Stimulated activated CD4-positive, alpha-beta T cell treated with anti-CD3 and anti-CD28 coated beads, Interleukin-15, amount 100 ng/mL, for 24 hours (primary cell): ENCODE measurements at places on chromosomes 12 and 14.

DNA sequence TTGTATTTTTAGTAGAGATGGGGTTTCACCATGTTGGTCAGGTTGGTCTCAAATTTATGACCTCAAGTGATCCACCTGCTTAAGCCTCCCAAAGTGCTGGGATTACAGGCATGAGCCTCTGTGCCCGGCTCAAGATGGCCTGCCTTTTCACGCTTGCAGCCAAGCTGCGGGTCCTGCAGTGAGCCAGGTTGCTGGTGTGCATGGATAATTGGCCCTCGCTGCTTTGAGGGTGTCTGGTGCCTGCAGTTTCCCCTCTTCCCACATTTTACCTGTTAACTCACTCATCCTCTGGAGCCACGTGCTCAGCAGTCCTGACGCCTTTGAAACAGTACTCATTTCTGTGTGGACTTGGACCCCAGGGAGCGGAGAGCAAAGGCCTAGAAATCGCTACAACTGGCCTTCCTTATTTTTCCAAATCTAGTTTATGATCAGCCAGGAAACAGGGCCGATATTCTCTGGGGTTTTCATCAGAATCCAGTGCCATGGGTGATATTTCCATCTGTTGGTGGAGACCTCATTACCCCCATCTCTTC is 42.2 kb downstream of the TPCN1 start:
- DNase-seq, result no peak

DNA sequence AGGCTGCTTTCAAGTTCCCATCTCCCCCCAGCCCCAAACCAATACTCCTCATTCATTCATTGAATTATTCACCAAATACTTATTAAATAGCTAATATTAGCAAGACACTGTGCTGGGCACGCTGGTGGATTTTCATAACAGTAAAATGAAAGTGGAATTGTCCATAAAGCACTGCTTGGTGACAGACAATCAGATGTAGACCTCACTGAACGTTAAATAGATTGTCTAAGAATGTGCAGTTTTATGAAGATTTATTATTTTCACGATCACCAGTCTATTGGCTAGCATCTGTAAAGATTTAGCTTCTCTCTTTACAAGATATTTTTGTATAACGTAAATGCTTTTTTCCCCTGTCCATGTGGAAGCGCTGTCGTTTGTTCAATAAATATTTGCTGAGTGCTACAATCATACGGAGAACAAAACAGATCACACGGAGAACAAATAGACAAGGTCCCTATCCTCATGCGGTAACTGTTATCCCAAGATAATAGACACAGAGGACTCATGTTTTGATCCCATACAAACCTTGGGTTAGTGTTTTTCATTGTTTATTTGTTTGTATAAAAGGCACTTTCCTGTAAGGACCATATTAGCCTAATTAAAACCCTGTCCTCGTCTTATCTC is 397.6 kb downstream of the BCAT1 start:
- no peak for DNase-seq

GRCh38 chr12:114976372-114976771 is 292.4 kb upstream of the TBX3 start:
- DNase-seq, result no peak

GRCh38 chr14:91946622-91947474 is 646 bp downstream of the FBLN5 start:
- peak; percentile 10 for DNase-seq

- DNase-seq, result no peak
Measured at GRCh38 chr14:52522033-52522432, 30.3 kb downstream of the TXNDC16 start.

DNA sequence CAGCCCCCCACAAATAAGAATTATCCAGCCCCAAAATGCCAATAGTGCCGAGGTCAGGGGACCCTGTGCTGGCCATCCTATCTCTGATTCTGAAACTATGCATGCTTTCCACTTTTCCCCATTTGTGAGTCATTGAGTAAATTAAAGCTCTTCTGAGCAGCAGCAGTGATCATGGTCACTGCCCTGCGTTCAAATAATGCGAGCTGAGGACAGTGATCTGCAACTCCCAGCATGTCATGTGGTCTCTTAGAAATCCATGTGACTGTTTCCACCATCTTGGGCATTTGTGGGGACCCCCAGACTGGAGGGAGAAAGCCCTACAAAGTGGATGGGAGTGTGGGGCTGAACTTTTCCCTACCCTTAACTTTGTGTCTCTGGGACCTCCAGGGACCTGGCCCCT is 53.8 kb downstream of the C14orf132 start:
- no peak for DNase-seq

- no peak for DNase-seq
Measured at GRCh38 chr12:70756791-70757190, 119.6 kb upstream of the PTPRB start.

- DNase-seq, result no peak
Measured at GRCh38 chr14:90649083-90649482, 167.1 kb downstream of the TTC7B start.

DNA sequence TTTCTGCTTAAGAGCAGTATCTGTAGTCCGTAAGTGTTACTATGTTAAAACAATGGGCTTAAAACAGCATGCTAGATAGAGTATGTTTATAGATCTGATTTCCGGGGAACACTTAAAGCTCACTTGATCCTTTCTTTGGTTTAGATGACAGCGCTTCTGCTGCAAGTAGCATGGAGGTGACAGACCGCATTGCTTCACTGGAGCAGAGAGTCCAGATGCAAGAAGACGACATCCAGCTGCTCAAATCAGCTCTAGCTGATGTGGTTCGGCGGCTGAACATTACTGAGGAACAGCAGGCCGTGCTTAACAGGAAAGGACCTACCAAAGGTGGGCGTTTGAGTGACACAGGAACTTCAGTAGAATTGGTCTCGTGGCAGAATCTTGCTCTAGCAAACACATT is 57.5 kb downstream of the EML1 start:
- DNase-seq, result no peak

DNA sequence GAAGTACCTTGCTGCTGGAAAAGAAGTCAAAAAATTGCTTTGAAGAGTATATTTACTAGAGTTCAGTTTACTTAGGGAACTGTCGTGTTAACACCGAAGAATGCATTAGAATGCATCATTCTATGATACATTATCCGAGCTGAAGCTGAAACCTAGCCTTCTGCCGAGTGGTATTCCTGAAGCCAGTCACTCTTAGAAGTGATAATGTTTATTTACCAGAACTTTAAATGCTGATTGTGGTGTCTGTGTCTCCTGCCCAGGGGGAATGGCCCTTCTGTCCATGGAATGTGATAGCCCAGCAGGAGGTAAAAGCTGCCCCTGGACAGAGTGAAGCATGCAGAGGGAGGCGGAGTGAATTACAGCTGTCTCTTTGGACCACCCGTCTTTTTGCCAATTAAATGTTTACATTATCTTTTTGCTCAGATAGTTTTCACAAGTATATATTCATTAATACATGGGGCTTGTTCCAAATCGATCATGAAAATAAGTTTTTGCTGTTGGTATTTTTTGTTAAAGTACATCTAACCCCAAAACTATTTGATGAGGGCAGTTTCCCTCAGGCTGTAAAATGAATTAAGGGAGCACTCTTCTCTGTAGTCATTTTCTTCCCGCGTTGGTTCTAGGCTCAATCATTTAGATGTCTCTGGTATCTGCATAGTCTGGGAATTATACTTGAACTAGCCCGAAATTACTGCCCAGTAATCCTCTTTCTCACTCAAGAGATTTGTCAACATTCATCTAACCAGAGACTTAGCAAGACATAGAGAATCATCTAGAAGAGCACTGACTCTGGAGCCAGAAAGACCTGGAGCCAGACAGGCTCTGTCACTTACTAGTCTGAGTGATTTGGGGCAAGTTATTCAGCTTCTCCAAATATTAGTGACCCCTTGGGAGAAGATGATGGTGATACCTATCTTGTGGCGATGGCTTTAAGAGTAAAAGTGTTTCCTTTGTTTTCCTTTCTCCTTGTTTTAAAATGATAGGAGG is 147.6 kb downstream of the CRADD start:
- DNase-seq, result no peak

GRCh38 chr12:98229540-98229924 is 285.9 kb upstream of the TMPO start:
- DNase-seq, result no peak

- DNase-seq, result no peak
Measured at GRCh38 chr12:24499151-24500146, 449.5 kb downstream of the BCAT1 start.

- no peak for DNase-seq
Measured at GRCh38 chr14:26218861-26219260, 379.0 kb downstream of the NOVA1 start.

- peak; percentile 53 for DNase-seq
Measured at GRCh38 chr12:7162691-7163114, 26.8 kb upstream of the PEX5 start.

GRCh38 chr12:116443821-116444589 is 115.2 kb upstream of the MAP1LC3B2 start:
- DNase-seq, result peak; percentile 47

- no peak for DNase-seq
Measured at GRCh38 chr12:59318940-59319339, 276.9 kb upstream of the SLC16A7 start.

GRCh38 chr12:110846615-110847566 is at the start of gene CCDC63:
TSS of gene CCDC63 (plus strand) at chr12:110846987. CDS start at chr12:110852955, 5,968 bp downstream.
- peak; percentile 48 for DNase-seq

GRCh38 chr12:19574601-19575000 is 135.3 kb downstream of the AEBP2 start:
- no peak for DNase-seq

DNA sequence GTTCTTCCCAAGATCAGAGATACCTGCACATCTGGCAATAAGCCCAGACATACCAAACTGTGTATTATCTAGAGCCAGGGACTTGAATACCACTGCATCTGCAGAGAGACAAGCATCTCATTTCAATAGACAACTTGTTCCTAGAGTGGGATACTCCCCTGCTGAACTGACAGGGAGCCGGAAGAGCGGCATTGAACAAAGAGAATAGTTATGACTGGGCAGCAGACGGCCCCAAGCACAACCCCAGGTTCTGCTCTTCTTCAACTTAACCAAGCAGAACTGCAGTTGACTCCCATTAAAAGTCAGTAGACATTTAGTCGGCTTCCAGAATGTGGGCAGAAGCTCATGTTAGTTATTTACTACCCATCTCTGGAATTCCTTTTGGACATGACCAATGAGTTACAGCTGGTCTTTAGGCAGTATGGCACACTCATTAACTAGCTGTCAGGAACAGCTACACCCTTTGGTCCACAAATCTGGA is 112.9 kb downstream of the HMGA2 start:
- no peak for DNase-seq

- no peak for DNase-seq
Measured at GRCh38 chr12:109563291-109564284, 9.7 kb downstream of the MMAB start.

DNA sequence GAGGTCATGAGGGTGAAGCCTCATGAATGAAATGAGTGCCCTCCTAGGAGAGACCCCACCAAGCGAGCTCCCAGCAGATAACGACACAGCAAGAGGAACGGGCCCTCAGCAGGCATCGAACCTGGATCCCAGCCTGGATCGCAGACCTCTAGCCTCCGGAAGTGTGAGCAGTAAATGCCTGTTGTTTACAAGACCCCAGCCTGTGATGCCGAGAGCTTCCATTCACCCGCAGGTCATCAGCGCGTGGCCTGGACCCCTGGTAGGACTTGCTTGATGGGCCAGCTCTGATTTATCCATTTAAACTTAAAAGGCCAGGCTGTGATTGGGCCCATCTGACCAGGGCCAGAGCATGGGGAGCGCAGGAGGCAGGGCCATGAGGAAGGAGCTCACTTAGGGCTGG is 7.0 kb downstream of the TMEM179 start:
- no peak for DNase-seq

- DNase-seq, result no peak
Measured at GRCh38 chr14:69459122-69459521, 25.4 kb upstream of the PLEKHD1 start.

DNA sequence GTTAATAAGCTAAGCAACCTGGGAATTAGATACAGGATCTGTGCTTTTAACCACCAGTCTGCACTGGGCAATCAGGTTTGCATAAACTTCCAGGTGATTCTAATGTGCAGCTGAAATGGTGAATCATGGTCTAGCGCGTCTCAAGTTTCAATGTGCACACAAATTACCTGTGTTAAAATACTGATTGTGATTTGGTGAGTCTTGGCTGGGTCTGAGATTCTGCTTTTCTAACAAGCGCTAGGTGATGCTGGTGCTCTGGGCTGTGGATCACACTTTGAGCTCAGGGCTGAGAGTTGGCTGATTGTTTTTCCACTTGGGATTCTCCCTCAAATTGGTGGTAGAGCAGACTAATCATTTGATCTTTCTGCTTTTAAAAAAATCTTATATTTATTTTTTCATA is 124.8 kb downstream of the C12orf75 start:
- DNase-seq, result no peak

DNA sequence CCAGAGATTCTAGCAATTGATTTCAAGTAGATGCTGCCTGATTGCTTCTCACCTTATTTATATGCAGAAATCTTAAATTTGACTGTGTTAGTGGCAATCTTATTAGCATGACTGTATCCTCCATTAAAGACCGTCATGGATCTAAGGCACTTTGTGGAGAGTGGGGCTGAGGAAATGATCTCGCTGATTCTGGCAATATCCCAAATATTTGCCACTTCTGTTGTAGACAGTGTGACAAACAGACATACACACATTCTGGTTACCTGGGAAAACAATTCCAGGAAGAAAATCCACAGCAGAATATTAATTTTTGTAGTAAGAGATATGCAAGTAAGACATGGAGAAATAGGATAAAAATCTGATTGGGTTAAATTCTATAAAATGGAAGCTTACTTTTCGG is 269.0 kb upstream of the G2E3 start:
- DNase-seq, result no peak

GRCh38 chr12:105696-106095 is 39.1 kb downstream of the IQSEC3 start:
- no peak for DNase-seq

- no peak for DNase-seq
Measured at GRCh38 chr12:42568952-42569915, 20.3 kb downstream of the PRICKLE1 start.

DNA sequence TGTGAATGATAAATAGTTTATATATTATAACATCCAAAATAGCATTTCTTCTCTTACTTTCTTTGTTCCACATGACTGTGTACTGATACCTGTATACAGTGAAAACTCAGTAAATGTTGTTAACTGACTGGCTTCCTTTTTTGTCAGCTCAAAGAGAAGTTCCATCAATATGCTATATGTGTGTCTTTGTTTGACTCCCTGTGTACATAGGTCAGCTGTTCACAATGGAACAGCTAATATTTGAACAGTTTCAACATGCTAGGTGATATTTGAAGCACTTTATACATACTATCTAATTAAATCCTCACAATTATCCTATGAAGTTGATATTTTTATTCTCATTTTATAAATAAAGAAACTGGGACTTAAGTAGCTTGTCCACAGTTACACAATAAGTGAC is 15.3 kb upstream of the KICS2 start:
- no peak for DNase-seq
